ENCODE measurements at places on chromosomes 3 and 15. TPM values are rescaled to one million over a fixed set of nuclear protein-coding genes. Genes with fewer than 3 reads are reported as not detected.
A peak's percentile ranks its signal among the peaks of the same experiment; 100 is the strongest.

- DNase-seq = no peak
Measured at GRCh38 chr15:90063770-90064247, 38.5 kb downstream of the IDH2 start.

- no peak for DNase-seq
Measured at GRCh38 chr15:84791763-84792162, 25.4 kb upstream of the ALPK3 start.

- DNase-seq = no peak
Measured at GRCh38 chr15:48796521-48796920, 14.3 kb downstream of the CEP152 start.

DNA sequence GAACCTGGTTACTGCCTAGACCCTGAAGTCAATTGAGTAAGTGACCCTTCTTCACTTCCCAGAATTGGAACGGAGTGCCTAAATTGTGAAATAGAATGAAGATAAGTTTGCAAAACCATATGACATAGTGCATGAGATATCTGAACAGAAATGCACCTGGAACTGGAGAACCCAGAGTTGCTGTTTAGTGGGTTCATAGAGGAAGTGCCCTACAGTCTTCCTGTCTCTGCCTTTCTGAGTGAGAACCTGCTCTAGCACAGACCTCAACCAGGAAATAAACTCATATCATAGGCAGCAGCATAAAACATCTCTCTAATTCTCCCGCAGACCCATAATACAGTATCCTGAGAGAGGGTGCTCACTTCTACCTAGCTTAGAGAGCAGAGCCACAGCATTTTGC, 82.9 kb downstream of the EOMES start:
- DNase-seq = no peak

- no peak for DNase-seq
Measured at GRCh38 chr3:118791246-118791645, 243.4 kb downstream of the IGSF11 start.

DNA sequence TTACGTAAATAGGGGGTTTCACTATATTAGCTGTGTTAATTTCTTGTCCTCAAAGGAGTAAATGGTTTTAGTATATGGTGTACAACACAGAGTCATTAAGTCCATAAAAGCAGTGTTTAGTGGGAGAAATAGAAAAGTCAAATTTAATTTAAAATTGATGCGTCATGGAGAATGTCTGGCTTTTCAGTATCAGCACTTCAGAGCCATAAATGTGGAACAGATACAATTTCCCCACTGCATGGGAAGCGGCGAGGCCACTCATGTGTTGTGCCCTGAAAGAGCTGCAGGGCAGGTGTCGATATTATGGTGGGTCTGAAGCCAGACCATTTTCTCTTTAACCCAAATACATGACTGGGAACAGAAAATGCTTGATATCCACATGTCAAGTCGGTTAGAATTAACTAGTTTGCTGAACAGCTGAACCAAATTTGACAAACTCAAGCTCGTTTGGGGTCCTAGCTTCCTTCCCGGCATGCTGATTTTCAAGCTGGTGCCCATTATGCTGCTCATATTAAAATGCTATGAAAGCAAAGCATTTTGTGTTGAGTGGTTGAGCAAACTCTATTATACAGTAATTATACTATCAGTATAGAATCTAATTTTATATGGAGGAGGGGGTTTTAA, 364.6 kb upstream of the TBL1XR1 start:
- DNase-seq = no peak

GRCh38 chr15:93495799-93496637, 407.0 kb upstream of the RGMA start:
- peak; percentile 74 for DNase-seq

DNA sequence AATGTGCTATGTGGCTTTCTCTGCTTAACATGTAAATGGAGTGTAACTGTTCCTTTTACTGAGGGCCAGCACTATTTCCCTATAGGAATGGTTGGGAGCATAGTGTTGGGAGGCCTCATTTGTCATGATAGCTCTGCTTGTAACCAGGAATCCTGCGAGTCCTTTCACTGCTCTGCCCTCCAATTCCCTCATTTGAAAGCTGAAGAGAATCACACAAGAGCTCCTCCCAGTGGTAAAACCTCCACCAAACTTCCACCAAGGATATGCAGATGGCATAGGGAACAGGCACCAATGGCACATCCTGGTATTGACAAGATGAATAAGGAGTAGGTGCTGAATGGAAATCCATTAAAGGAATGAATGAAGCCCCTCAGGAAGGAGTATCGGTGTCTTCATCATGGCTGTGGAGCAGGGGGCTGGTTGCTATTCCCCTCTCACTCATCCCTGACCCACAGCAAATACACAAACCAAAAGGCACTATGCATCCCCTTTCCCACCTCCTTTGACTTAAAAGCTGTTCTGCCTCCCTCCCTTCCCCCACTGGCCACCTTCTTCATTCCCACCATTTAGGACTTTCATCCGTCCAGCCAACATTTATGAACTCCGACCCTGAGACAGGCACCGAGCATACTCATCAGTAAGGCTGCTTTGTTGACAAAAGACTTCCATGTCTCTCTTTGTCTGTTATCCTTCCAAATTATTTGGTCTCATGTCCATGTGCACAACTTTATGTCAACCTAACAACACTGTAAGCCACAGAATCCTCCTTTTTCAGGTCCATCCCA, 560.8 kb downstream of the FOXP1 start:
- no peak for DNase-seq

CLDN16 gene
- 0.26 TPM for total RNA-seq

MSL2 gene
- 7.4 TPM for total RNA-seq

ECE2 gene
- total RNA-seq = not detected

AGBL1 gene
- not detected for total RNA-seq

HTR3E gene
- total RNA-seq = not detected

All from bronchial epithelial cell (primary cell).